ENCODE measurements at places on chromosomes 11 and 22.
A peak's percentile ranks its signal among the peaks of the same experiment; 100 is the strongest.

DNA sequence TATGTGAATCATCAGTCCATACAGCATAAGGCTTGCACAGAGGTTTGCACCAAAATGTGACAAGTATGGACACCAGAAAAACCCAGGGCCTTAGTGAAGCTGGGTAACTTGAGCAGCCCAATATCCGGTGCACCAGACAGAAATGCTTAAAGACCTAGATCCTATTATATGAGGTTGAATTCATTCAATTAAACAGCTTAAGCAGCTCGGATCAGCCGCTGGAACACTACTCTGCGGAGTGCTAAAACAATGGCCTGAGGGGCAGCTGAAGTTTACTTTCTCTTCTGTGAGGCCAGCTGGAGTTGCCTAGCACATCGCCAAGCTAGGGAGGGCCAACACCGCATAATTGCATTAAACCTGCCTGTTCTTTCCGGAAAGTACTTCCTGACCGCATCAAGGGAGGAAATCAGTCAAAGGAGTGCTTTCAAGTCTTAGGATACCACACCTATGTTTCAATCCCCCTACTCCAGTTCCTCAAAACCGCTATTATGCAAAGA, 17.0 kb upstream of the FAM181B start:
- peak; percentile 62 for DNase-seq

- DNase-seq, result no peak
Observed at GRCh38 chr11:44749189-44749588, 22.4 kb downstream of the TSPAN18 start.

GRCh38 chr11:41983475-41983874, 524.0 kb upstream of the LRRC4C start:
- no peak for DNase-seq

DNA sequence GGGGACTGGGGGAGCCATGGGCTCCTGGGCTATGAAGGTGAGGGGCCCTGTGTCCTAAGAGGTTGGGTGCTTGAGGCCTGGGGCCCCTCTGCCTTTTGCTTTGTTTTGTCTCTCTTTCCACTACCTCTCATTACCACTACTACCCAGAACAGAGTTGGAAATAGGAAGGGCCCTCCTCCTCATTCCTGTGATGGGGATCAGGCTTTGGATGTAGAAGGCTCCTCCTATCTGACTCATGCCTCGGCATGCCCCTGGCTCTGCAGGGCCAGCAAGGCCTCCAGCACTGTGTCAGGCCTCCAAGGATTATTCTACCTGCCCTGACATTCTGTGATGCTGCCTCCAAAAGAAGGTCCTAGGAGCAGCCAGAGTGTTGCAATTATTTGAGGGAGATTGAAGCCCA, 766 bp downstream of the IZUMO1R start:
- DNase-seq, result no peak

GRCh38 chr11:35215945-35216344, 77.0 kb downstream of the CD44 start:
- peak; percentile 57 for DNase-seq

DNA sequence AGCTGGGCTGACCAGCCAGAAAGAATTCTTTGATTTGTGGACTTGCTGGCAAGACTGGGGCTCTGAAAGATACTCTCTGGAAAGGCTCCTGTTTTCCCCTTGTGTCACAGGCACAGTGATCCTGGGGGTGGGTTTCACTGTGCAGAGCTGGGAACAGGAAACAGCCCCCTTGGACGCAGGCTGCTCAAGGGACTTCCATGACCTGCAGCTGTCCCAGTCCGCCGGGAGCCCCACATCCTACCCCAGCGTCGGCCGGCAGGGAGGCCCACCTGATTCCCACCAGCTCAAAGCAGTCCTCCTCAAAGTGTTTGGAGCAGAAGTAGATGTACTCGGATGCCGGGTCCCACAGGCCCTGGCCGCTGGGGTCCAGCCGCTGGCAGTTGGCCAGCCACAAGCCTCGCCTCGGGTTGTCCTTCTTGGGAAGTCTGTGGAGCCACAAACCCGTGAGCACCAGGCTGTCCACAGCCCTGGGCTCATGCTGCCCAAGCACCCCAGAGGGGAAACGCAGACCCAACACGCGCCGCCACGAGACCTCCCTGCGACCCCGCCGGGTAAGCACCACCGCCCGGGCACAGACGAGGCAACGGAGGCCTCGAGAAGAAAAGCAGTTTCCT, 824 bp downstream of the THAP7 start:
- DNase-seq, result no peak

GRCh38 chr11:93761910-93762309, 20.4 kb downstream of the C11orf54 start:
- no peak for DNase-seq

DNA sequence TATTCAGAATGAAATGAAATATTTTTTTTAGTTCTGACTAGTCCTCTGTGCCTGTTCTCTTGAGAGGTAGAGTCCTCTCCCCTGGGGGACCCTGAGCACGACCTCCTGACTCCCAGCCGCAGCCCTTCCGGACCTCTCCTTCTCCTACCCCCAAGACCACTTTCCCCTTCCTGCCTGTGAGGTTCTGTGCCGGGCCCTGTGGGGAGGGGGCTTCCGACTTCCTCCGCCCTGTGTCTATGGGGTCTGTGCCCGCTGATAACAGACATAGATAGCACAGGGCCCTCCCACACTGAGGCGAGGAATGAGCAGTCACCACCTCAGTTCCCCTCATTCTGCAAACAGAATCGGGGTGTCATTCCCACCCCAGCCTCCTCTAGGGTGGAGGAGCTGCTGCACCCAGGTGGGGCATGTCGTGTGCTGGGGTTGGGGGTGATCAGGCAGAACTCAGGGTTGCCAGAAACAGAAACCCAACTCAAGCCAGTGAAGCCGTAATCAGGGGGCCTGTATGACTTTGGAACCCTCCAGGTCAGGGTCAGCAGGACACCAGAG, 11.9 kb upstream of the PKP3 start:
- no peak for DNase-seq

DNA sequence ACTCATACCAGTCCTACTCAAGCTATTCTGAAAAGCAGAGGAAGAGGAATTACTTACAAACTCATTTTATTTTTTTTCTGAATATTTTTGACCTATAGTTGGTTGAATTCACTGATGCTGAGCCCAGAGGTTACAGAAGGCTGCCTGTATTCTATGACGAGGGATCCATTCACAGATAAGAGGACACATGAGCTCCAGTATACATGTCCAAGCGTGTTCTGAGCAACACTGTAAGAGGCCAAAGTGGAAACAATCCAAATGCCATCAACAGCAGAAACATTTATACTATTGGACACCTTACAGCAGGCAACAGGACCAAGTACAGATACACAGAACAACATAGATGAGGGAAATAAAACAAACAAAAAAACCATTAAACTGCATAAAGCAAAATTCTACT, 10.3 kb downstream of the KDM4E start:
- DNase-seq, result no peak

- DNase-seq, result peak; percentile 77
Observed at GRCh38 chr22:28032861-28033260, 113.8 kb upstream of the PITPNB start.

DNA sequence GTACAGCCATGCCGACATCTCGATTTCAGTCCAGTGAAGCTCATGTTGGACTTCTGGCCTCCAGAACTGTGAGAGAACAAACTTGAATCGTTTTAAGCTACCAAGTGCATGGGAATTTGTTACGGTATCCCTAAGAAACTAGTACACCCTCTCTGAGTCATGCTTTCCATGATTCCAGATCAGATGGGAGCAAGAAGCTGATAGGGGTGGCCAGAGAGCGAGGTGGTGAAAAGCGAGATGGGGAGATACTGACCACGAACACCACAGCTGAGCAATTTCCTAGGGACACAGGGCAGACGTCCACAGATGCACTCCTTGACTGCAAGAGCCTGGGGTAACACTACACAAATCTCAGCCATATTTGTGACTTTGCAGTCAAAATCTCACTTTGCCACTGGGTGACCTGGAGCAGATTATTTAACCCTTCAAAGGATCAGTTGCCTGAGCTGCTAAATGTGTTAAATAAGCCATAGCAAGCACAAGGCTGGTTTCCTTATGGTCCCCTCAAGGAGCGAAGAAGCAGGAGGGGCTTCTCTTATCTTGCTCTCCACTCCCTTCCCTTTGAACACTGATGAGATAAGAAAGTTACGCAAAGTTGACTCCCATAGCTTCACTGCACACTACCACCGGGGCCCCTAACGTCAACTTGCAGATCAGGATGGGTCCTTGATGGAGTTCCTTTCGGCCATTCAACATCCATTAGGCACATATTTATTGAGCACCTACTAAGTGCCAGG, 22.6 kb upstream of the RCN1 start:
- DNase-seq, result no peak

GRCh38 chr22:24510637-24511625, 15.8 kb downstream of the UPB1 start:
- DNase-seq, result peak; percentile 29

- DNase-seq, result no peak
Observed at GRCh38 chr22:22218302-22218701, 26.3 kb upstream of the VPREB1 start.

- no peak for DNase-seq
Observed at GRCh38 chr11:70743941-70744351, 345.6 kb downstream of the CTTN start.

DNA sequence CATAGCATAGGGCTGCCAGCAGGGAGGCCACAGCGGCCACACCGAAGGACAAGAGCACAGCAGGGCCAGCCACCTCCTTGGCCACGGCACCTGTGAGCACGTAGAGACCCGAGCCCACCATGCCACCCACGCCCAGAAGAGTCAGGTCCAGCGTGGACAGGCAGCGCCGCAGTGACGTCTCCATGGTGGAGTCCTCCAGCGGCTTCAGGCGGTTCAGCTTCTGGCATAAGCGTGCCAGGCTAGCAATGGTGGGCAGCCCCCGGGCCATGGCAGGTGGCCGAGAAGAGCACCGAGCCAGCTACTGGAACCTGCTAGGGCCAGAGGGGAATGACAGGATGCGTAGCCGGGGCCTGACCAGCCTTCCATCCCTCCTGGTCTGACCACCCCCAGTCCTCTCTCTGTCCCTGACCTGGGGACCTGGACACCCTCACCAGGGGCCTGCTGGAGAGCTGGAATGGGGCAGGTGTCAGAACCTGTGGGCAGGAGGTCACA, 770 bp downstream of the SLC7A4 start:
- DNase-seq, result no peak

- no peak for DNase-seq
Observed at GRCh38 chr22:37056246-37056645, 4.7 kb downstream of the KCTD17 start.

- DNase-seq, result peak; percentile 19
Observed at GRCh38 chr11:69721745-69722144, 17.9 kb upstream of the FGF19 start.

DNA sequence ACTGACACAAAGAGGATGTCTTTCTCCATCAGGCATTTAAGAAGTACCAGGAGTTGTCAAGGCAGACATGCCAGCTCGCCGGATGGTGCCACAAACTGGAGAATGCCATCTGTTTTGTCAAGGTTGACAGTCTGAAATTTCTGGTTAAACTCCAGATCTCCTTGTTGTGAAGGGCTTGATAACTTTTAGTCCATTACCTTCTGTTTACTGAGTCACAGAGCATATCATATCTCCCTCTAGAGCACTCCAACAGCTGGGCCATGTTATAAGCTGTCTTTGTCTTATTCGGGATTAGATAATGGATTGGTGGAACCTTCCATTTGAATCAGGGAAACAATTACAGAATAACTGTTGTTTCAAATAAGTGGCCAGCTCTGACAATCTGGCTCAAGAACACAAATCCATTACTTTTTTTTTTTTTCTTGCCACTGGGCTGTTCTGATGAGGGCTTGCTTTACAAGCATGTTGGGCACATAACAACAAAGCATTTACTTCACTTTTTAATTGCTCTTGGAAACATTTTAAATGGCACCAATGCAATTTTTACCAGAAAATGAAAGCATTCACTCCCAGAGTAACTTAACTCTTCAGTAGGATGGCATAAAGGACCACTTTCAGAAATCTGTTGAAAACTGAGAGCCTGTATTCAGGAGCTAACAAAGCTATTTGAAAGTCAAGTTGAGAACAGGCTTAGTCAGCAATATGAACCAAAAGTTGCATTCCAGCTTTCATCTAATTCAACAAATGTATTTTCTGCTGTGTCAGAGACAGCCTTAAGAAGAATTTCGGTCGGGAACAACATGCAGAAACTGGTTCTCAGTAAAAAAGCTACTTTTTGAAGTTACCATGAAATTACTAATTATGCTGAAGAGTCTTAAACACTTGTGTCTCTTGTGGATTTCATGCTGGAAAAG, 227.6 kb upstream of the PITPNB start:
- peak; percentile 82 for DNase-seq

DNA sequence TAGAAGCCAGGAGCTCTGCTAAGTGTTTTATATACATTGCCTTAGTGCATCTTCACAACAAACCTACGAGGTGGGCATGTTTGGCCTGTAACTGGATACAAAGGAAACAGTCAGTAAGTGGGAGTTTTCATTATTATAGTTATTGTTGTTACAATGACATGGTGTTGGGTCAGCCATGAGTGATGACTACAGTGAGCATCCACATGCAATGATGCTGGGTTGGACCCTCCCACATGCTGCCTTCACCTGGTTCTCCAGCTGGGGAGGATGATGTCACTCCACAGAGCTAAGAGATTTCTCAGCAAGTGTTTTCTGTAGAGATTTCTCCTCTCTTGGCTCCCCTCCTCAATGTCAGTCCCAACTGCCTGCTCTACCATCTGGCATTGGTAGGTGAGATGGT, 59.3 kb downstream of the EHF start:
- peak; percentile 71 for DNase-seq

DNA sequence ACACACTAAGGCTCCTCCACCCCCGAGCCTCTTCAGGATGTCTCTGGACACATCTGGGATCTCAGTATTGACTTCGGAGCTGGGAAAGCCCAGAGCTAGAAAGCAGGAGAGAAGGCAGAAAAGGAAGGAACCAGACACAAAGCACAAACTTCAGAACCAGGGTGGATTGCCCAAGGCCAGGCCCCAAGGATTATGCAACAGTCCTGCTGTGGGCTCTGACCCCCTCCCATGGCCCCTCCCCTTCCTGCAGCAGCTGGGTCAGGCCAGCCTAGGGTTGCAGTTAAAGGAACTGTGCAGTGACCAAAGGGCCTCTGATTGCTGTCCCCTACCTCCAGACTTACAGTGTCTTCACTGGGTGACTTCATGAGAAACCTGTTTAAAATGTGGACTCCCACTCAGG, 5.3 kb downstream of the KCNE3 start:
- DNase-seq, result no peak

DNA sequence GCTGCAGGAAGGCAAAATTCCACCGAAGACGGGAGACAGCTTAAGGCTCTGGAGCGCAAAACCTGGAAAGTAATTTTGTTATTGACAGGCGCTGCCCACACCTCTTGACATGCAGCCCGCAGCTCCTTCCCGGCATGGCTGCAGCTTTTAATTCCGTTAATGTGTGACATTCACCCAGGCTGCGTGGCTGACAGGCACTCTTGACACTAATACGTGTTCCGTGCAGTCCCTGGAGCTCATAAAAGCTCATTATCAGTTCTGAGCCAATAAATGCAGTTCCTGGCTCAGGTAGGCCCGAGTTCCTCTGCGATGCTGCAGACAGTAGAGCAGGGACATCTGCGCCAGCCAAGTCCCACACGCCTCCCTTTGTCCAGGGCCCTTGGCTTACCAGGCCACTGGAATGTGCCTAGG, 34.8 kb downstream of the TSPAN18 start:
- no peak for DNase-seq

DNA sequence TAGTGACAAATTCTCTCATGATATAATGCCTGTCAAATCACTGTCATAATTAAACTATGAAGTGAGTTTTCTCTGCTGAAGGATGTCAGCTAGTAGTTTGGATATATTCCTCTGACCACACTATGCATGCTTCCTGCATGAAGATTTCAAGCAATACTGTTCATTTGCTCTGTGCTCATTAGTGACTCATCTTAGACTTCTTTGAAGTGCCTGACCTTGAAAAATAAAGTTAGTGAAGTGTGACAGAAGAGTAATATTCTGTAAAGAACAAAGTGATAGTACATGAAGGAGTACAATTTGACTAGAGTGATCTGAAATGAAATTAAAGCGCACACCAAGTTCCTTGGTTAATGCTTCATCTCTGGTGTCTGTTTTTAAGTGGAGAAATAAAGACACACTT, 629.5 kb upstream of the ANO3 start:
- no peak for DNase-seq
